ENCODE measurements at places on chromosomes 3 and 15. TPM values are rescaled to one million over a fixed set of nuclear protein-coding genes. Genes with fewer than 3 reads are reported as not detected.

DNA sequence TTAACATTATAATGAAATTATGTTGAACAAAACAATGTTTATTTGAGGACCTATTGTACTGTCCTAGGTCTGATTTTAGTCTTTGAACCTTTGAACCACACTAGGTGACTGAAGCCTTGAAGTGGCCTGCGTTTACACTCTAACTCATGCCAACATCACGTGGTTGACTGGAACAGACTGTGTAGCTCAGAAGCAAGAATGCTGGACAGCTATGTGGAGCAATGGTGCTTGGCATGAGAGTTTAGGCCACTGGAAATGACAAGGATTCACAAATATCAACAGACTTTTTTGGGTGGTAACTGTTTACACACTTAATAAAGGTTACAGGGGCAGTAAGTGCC is 391.5 kb downstream of the RAP2B start:
- peak; percentile 2 for DNase-seq

- DNase-seq, result no peak
Measured at GRCh38 chr3:128551867-128552266, 58.9 kb upstream of the GATA2 start.

DNA sequence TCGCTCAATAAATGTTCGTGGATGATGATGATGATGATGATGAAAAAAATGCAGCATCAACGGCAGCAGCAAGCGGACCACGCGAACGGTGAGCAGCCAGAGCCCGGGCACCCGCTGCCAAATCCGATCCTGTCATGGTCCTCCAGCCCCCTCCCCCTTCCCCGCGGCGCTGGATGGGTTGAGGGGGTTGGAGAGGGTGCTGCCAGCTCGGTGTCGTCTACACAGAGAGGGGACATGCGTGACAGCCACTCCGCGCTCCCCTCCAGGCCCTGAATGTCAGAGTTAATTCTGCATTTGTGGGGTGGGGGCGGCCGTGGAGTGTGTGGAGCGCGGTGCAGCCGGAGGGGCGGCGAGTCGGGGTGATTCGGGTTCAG is 722 bp downstream of the CACNA1D start:
- no peak for DNase-seq

- no peak for DNase-seq
Measured at GRCh38 chr3:141413801-141414689, 45.7 kb downstream of the ZBTB38 start.

GRCh38 chr3:194274424-194275085 is 76.6 kb downstream of the CPN2 start:
- peak; percentile 83 for DNase-seq

DNA sequence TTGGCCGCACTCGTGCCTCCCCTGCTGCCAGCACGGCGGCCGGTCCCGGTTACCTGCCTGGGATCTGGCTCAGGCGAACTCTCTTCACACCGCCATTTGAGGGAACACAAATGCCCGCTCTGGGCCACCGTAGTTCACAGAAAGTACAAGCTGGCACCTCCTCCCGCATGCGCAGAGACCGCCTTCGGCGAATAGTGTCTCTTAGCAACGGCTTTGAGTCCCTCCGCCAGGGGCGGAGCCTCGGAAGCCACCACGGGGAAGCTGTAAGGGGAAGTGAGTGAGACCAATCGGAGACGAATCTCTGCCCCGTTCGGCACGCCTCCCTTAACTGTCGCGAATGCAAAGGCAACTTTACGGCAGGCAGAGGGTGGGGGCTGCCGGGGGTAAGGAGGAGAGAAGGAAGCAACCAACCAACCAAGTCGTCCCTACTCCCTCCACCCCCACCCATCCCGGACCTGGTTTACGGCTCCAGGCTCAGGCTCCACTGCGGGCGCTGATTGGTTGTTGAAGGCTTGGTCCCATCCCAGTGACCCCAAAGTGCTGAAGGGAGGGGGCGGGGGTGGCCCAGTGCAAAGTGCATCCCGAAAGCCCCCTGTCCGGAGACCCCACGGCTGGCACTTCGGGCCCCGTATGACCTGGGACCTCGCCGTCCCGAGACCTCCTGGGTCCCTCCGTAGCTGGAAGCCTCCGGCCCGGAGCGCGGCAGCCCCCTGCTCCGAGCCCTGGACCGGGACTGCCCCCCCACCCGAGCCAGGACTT is at the start of the genes ASB7 and LINS1:
Gene ASB7, plus strand, starts transcription at position 526 of the 759 bp plus-strand sequence. CDS start 9,628 bp downstream, outside the sequence.
Gene LINS1, minus strand, starts transcription at position 121 of the 759 bp plus-strand sequence. CDS start 21,342 bp downstream, outside the sequence.
- peak; percentile 100 for DNase-seq

DNA sequence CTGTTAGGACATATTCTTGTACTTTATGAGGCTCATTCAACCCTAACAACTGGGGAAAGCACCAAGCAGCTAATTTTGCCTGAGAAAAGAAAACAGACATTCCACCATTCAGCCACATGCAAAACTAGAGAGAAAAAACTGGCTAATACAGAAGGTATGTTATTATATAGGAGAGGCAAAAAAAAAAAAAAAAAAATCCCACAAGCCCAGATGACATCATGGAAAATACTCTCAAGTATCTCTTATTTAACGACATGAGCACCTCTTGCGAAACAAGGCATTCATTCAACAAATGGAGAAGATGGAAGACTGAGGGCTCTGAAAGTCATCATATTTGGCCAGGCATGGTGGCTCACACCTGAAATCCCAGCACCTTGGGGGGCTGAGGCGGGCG is 61.5 kb downstream of the PRICKLE2 start:
- DNase-seq, result peak; percentile 81

GRCh38 chr3:63228677-63229076 is 49.4 kb upstream of the SYNPR start:
- DNase-seq, result peak; percentile 42

DNA sequence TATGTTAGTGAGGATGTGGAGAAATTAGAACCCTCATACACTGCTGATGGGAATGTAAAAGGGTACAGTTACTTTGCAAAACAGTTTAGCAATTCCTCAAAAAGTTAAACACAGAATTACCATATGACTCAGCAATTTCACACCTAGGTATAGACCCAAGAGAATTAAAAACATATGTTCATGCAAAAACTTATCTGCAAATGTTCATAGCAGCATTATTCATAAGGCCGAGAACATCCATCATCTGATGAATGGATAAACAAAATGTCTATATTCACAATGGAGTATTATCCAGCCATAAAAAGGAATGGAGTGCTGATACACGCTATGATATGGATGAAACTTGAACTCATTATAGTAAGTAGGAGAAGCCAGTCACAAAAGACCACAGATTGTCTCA is 10.3 kb downstream of the SEC13 start:
- DNase-seq, result no peak

DNA sequence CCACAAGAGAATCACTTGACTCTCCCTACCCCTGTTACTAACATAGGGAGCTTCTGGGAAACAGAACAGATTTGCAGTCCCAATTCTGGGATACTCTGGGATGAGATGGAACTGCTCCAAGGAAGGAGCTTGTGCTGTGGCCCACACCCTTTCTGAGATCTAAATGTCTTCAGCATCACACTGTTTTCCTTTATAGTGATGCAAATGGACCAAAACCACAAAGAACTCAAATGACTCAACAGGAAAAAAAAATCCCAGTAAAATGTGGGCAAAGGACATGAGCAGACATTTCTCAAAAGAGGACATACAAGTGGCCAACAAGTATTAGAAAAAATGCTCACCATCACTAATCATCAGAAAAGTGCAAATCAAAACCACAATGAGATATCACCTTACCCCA is 155.6 kb downstream of the NECTIN3 start:
- peak; percentile 90 for DNase-seq

DNA sequence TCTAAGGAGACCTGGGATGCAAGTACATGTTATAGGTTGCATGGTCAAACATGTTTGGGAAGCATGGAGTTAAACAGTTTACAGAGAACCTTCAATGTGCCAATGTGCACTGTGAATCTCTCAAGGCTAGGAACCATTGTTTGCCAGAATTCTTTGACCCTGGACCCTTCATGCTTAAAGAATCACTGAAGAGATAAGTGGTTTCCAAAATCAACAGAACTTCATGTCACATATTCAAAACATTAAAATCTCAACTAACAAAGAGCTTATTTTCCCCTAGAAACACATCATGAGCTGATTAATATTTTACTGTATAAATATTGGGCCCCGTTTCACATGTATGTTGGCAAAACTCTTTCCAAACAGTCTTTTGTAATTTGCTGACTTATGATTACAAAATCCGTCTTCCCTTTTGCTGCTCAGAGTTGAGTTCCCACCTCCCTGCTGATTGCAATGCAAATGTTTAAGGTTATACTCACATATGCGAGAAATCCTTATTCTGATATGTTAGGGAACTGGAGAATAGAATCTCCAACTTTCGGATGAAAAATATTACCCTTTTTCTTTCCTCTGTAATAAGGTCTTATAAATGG is 380.2 kb downstream of the DIPK2A start:
- DNase-seq, result no peak

DNA sequence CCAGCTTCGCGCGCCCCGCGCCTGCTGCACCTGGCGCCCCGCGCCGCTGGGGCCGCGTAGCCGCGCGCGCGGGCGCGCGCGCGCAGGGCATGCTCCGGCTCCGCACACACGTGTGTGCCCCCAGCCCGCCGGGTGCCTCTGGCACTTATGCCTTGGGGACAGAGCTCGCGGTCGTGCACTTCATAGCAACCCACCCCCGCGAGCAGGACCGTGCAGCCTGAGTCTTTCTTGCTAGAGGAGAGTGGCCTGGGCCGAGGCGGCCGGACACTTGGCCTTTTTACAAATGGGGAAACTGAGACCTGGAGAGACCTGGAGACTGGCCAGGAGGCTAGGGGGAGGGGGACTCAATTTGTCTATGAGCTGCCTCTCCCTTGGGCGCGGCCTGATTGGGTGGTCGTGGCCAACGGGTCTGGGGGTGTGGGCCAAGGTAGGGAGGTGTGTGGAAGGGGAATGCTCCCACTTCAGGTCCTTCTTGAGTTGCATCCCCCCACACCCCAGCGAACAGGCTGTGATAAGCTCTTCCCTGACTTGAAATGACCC is 562 bp downstream of the NBEAL2 start:
- DNase-seq, result no peak

DNA sequence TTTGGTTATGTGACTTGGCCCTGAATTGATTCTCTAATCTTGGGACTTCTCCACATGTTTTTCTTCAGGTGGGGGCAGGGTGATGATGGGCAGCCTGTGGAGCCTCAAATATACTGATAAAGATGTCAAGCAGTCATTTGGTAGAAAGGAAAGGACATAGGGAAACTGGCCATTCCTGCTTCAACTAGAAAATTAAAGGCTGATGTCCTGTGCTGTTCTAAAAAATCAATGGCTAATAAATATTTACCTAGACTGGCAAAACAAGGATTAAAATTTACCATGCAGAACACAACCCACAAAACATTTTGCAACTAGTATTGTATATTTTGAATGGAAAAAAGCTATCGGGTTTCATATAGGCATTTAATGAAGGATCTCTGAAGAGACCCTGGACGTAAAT is 133.7 kb downstream of the GADL1 start:
- DNase-seq, result no peak

DNA sequence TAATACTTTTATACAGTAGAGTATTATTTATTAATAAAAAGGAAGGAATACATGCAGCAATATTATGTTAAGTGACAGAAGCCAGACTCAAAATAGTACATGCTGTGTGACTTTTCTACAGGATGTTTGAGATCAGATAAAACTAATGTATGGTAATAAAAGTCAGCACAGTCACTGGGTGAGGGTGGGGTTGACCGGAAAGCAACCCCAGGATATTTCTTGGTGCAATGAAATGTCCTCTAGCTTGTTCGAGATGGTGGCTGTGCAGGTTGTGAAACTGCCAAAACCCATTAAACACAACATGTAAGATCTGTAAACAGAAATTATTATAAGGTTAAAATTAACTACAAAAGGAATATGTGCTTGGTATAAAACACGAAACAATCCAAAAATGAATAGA is 20.8 kb upstream of the ALDH1L1 start:
- DNase-seq, result peak; percentile 44

DNA sequence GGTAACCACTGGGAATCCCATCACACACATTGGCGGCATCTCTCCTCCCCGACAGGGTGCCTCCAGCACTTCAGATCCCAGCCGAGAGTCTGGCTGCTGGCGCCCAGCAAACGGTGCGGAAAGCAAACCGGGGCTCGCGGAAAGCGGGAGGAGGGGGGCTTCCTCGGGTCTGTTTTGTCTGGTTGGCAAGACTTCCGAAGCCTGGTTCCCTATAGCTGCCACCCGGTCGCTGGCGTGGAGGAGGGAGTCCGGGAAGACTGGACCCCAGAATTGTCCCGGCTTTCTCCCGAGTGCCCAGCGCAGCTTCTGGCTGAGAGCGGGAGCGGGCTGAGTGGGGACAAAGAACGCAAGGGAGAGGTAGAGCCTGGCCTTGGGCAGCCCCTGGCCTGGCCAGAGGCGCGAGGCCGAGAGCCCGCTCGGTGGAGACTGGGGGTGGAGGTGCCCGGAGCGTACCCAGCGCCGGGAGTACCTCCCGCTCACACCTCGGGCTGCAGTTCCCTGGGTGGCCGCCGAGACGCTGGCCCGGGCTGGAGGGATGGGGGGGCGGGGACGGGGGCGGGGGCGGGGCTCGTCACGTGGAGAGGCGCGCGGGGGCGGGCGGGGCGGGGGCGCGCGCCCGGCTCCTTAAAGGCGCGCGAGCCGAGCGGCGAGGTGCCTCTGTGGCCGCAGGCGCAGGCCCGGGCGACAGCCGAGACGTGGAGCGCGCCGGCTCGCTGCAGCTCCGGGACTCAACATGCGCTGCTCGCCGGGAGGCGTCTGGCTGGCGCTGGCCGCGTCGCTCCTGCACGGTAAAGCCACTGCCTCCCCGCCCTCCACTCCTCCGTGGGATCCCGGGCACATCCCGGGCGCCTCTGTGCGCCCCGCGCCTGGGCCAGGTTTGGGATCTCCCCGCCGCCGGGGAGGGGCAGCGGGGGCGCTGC is at the start of gene CHRNA7:
Gene CHRNA7, plus strand, starts transcription at position 654 of the 920 bp plus-strand sequence. Its CDS starts 80 bp downstream, at position 734.
- DNase-seq, result peak; percentile 8

DNA sequence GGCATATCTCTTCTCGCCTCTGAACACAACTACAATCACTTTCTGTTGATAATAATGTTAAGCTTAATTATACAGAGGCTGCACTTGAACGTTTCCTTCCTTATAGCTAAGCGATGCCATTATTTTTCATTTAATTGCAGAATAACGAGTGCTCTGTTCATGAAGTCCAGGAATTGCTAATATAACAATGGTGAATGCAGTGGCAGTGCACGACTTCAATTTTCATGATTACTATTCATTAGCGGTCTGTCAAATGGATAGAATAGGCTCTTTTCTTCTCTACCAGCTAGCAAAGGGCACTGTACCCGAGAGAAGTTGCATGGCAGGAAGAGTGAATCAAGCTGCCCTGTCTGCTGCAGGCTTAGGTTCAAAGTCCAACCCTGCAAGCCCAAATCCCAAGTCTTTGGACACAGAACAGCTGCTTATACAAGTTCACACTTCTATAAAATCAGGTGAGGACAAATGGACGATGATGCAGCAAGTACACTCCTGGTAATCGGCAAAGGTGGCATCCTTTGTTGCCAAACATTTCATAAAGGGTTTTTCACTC is 75.6 kb downstream of the PDZRN3 start:
- DNase-seq, result no peak

Gene SLC22A13
- not detected for total RNA-seq

Gene ITIH1
- not detected for total RNA-seq

Gene TUSC7
- not detected for total RNA-seq

Gene FBXW12
- total RNA-seq, result not detected

Gene LRRC2
- 1.1 TPM for total RNA-seq

Gene NPAP1
- total RNA-seq, result not detected

Gene ADIPOQ
- total RNA-seq, result not detected

Data from M059J (cell line).